Thoracic aorta (tissue), 2 donors: ENCODE measurements at places on chromosomes 11 and 22. TPM values are rescaled to one million over a fixed set of nuclear protein-coding genes. Genes with fewer than 3 reads are reported as not detected.

The ARHGAP8 gene
- 4.0 TPM for total RNA-seq

The OR10D3 gene
- not detected for total RNA-seq

The CD3G gene
- 0.27 TPM for total RNA-seq

The CREB3L1 gene
- 7.6 TPM for total RNA-seq

The OR10W1 gene
- total RNA-seq, result not detected

The FXYD2 gene
- total RNA-seq, result not detected

The PRAME gene
- total RNA-seq, result not detected

DNA sequence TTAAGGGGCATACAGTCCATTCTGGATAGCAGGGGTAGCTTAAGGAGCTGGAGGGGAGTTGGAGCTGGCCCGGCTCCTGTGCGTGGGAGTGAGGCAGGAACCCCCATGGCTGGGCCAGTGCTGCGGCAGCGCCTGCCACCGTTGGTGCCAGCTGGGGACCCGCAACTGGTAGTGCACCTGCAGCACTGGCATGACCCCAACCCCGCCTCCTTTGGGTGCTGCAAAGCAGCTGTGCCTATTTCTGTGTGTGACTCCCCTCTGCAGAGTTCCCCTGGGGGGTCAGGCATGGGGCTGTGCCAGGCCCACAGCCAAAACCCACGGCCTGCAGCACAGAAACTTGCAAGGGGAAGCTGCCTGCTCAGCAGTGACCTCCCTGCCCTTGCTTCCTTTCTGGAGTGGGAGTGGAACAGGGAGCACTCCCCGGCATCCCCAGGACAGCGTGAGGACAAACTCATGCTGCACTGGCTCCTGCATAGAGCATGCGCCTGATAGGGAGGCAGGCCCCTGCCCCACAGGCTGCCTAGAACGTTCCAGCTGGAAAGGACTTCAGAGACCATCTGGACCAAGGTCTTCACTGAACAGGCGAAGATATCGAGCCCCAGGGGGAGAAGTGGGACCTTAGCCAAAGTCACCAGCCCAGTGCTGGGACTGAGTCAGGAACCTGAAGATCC, 26.2 kb upstream of the RAB1B start:
- H3K4me1 ChIP-seq, result no peaks in the 10 kb centered on the region
- H3K27me3 ChIP-seq, result no peaks in the 10 kb centered on the region
- no peak overlapping the region for H3K27ac ChIP-seq
- no peak for DNase-seq
- no peak overlapping the region for H3K4me3 ChIP-seq
- H3K36me3 ChIP-seq, result peaks cover 36% of the 10 kb centered on the region

DNA sequence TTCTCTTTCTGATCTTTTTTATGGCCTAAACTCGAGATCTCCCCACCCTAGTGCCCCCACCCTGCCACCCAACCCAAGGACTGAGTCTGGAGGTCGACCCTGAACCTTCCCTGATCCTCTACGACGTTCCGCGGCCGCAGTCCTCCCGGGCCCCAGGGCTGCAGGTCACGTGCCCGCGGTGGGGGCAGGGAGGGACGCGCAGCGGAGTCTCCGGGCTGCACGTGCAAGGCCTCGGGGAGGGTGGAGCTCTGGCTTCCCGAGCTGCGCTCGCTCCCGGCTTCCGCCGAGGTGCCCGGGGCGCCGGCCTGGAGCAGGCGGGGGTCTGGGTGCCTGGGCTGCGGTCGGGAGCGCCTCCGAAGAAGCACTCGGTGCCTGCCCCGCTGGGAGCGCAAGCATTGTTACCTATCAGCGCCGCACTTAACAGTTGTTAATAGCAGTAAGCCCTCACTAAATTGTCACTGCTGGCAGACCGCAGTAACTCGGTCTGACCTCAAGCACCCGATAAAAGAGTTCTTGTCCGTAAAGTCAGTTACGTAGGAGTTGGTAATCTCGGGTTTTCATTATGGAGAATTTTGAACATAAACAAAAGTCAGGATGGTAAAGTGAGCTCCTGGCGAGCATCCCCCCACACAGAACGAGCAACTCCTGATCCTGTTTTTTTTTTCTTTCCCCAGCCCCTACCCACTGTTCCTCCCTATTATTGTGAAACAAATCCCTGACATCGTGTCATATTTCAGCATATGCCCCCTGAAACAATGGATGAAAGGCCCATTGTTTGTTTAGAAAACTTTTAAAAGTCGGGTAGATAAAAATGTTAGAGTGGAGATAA, 69.7 kb upstream of the EP300 start:
- peaks cover 10% of the 10 kb centered on the region for H3K4me1 ChIP-seq
- H3K27ac ChIP-seq, result peak overlapping the region; percentile 70
- H3K27me3 ChIP-seq, result no peaks in the 10 kb centered on the region
- no peaks in the 10 kb centered on the region for H3K36me3 ChIP-seq
- peak overlapping the region; percentile 92 for H3K4me3 ChIP-seq

DNA sequence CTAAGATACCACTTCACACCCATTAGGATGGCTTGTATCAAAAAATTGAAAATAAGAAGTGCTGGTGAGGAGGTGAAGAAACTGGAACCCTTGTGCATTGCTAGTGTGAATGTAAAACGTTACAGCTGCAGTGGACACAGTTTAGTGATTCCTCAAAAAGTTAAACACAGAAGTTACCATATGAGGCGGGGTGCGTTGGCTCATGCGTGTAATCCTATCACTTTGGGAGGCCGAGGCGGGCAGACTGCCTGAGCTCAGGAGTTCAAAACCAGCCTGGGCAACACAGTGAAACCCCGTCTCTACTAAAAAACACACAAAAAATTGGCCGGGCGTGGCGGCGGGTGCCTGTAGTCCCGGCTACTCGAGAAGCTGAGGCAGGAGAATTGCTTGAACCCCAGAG, 43.5 kb downstream of the SGSM3 start:
- H3K4me3 ChIP-seq, result no peak overlapping the region
- no peak overlapping the region for H3K27ac ChIP-seq
- H3K36me3 ChIP-seq, result peaks cover 46% of the 10 kb centered on the region
- H3K4me1 ChIP-seq, result peaks cover 5% of the 10 kb centered on the region
- DNase-seq, result no peak

GRCh38 chr11:121337740-121338272, 45.2 kb downstream of the SC5D start:
- no peak overlapping the region for H3K4me3 ChIP-seq
- H3K4me1 ChIP-seq, result no peaks in the 10 kb centered on the region
- H3K36me3 ChIP-seq, result no peaks in the 10 kb centered on the region
- H3K27ac ChIP-seq, result no peak overlapping the region
- no peak for DNase-seq

- no peaks in the 10 kb centered on the region for H3K27me3 ChIP-seq
- H3K4me1 ChIP-seq, result peaks cover 81% of the 10 kb centered on the region
- H3K36me3 ChIP-seq, result peaks cover 37% of the 10 kb centered on the region
Observed at GRCh38 chr11:114256176-114256966, 39.8 kb upstream of the NNMT start.

GRCh38 chr11:19868281-19868821, 155.7 kb downstream of the NAV2 start:
- DNase-seq, result peak; percentile 46
- peak overlapping the region; percentile 24 for H3K27ac ChIP-seq
- H3K27me3 ChIP-seq, result no peaks in the 10 kb centered on the region

GRCh38 chr11:85822814-85823213, 11.9 kb upstream of the SYTL2 start:
- no peaks in the 10 kb centered on the region for H3K27me3 ChIP-seq
- peaks cover 7% of the 10 kb centered on the region for H3K4me1 ChIP-seq
- H3K4me3 ChIP-seq, result no peak overlapping the region
- no peaks in the 10 kb centered on the region for H3K36me3 ChIP-seq
- H3K27ac ChIP-seq, result no peak overlapping the region
- no peak for DNase-seq

DNA sequence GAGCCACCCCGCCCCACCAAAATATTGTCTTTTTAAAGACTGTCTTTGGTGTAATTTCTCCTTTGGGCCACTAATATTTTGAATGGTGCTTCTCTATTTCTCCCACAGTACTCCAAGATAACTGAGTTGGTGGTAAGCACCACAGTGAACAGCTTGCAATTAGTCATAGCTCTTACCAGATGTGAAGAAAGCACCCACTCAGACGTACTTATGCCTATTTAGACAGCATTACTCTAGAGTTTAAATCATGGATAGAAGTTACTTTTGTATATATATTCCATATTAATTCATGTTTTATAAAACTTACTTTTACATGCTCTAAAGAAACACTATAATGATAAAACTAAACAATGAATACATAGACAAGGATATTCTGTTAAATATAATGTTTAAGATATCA, 12.7 kb downstream of the ANO3 start:
- H3K4me1 ChIP-seq, result no peaks in the 10 kb centered on the region
- H3K36me3 ChIP-seq, result no peaks in the 10 kb centered on the region
- no peak overlapping the region for H3K4me3 ChIP-seq

DNA sequence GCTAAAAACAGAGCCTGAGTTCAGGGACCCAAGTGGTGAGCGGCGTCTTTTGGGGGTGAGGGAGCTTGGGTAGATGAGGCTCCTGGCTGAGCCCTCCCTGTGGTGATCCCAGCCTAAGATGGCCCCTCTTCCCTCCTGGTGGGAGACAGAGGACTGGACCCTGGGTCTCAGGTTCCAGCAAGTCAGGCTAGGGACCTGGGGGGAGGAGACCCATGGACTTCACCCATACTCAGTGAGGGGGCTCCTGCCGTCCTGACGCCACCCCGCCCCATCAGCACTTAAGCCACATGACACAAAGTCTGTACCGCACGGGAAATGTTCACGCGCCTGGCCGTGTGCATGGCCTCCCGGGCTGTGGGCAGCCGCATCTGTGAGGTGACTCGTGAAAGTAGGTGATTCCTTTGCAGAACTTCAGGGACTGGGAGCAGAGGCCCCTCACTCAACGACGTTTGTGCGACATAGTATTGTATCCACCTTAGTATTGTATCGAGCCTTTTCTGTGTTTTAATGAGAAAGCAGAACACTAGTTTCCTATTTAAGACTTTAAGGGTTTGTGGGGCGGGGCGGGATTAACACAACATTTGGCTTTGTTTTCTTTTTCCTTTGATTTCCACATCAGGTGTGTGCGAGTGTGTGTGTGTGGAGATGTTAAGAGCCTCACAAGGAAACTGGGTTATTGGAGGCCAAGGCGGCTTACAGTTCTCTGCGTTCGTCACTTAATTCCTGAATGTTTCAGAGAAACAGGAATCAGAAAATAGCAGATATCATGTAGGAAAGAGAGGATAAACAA, 18.4 kb upstream of the TMEM191C start:
- H3K27me3 ChIP-seq, result no peaks in the 10 kb centered on the region
- no peak overlapping the region for H3K4me3 ChIP-seq
- peaks cover 22% of the 10 kb centered on the region for H3K36me3 ChIP-seq
- H3K4me1 ChIP-seq, result no peaks in the 10 kb centered on the region

DNA sequence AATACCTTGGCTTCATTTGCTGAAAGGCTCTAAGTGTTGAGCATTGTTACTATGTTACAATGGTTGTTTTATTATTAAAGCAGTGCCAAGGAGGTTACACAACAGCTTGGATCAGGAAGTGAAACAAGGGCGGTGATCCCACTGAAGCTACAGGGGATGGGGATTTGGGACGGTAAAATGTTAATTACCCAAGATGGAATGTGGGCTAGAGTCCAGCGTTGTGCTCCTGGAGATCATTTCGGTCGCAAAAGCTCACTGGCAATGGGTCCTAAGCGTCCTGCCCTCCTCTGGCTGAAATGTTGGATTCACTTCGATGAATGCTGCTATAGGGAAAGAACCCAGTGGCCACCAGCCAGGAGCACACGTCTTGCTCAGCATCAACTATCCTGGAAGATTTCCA, 48.3 kb downstream of the FAM83F start:
- H3K4me3 ChIP-seq, result peak overlapping the region; percentile 72
- no peaks in the 10 kb centered on the region for H3K27me3 ChIP-seq
- no peak for DNase-seq

- H3K4me1 ChIP-seq, result no peaks in the 10 kb centered on the region
- no peak for DNase-seq
- no peaks in the 10 kb centered on the region for H3K27me3 ChIP-seq
- H3K27ac ChIP-seq, result no peak overlapping the region
- no peak overlapping the region for H3K4me3 ChIP-seq
- H3K36me3 ChIP-seq, result no peaks in the 10 kb centered on the region
Observed at GRCh38 chr11:83317757-83318690, 31.9 kb upstream of the CCDC90B start.

DNA sequence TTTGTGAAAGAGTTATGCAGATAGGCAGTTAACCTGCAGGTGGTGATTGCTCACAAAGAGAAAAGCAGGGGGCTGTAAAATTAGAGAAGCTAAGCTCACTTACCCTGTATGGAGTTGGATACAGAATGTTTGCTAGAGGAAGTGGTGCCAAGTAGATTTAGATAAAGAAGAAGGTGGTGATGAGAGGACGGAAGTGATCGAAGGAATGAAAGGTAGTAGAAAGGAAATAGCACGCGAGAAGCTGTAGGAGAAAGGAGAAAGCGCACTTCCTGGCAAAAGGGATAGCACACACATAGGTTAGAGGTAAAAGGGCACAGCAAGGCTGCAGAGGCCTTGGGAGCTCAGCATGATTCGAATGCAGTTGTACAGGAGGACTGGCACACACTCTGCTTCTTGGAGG, 87.3 kb upstream of the CTSC start:
- H3K4me1 ChIP-seq, result no peaks in the 10 kb centered on the region
- H3K36me3 ChIP-seq, result no peaks in the 10 kb centered on the region
- no peaks in the 10 kb centered on the region for H3K27me3 ChIP-seq
- DNase-seq, result no peak
